A549 treated with CORT108297 at 1 μM for 4 hours (cell line): ENCODE measurements at places on chromosomes 5 and 9. TPM values are rescaled to one million over a fixed set of nuclear protein-coding genes. Genes with fewer than 3 reads are reported as not detected.

Gene IFNK
- not detected in 5 replicates for total RNA-seq

Gene TTLL11
- total RNA-seq: 3.3 to 4.5 TPM (median 3.6 TPM) in 5 replicates

Gene FAM169A
- total RNA-seq: 4.2 to 7.6 TPM (median 6.7 TPM) in 5 replicates

Gene SPARC
- total RNA-seq: 15.6 to 28.5 TPM (median 22.9 TPM) in 5 replicates

Gene TLX3
- total RNA-seq: not detected in 5 replicates

Gene TRIM52
- 5.4 to 6.9 TPM (median 6.5 TPM) in 5 replicates for total RNA-seq

Gene SKIC3
- total RNA-seq: 16.6 to 24.1 TPM (median 23.2 TPM) in 5 replicates

Gene SPATA31A3
- total RNA-seq: not detected in 5 replicates
